ENCODE measurements at places on chromosomes 4 and X.

- no peak for DNase-seq
Observed at GRCh38 chr4:162644346-162644745, 480.5 kb upstream of the FSTL5 start.

GRCh38 chr4:42609051-42609450 is 47.9 kb downstream of the ATP8A1 start:
- DNase-seq: no peak

DNA sequence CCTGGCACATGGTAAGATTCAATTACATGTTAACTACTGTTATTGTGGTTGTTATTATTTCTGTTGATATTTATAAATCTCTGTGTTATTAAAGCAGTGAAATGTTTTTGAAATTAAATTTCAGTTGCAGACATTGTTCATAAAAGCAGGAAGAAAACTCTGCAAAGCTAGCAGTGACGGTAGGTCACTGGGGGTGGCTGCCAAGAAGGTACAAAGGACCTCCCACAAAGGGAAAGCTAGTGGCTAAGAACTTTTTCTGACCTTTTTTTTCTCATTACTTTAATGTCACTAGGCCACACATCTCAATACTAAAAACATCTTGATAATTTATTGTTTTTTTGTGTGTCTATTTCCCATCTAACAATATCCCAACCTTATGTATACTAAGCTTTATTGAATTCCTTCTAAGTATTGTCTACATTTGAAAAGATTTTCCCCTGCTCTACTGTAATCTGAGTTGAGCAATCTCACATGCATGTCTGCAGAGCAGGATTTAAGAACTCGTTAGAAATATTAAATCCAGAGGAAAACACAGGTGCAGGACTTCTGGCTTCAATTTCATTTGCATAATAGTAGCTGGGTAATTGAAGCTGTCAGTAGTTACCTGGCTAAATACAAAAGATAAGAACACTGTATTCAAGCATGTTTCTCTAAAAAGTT is 197.3 kb downstream of the CFAP299 start:
- no peak for DNase-seq

- DNase-seq: no peak
Observed at GRCh38 chr4:124173912-124174311, 538.6 kb downstream of the ANKRD50 start.

- DNase-seq: no peak
Observed at GRCh38 chr4:176259330-176260090, 9.5 kb downstream of the ASB5 start.

Measured in effector CD8-positive, alpha-beta T cell (primary cell).